ENCODE measurements at places on chromosomes 1 and 21.

DNA sequence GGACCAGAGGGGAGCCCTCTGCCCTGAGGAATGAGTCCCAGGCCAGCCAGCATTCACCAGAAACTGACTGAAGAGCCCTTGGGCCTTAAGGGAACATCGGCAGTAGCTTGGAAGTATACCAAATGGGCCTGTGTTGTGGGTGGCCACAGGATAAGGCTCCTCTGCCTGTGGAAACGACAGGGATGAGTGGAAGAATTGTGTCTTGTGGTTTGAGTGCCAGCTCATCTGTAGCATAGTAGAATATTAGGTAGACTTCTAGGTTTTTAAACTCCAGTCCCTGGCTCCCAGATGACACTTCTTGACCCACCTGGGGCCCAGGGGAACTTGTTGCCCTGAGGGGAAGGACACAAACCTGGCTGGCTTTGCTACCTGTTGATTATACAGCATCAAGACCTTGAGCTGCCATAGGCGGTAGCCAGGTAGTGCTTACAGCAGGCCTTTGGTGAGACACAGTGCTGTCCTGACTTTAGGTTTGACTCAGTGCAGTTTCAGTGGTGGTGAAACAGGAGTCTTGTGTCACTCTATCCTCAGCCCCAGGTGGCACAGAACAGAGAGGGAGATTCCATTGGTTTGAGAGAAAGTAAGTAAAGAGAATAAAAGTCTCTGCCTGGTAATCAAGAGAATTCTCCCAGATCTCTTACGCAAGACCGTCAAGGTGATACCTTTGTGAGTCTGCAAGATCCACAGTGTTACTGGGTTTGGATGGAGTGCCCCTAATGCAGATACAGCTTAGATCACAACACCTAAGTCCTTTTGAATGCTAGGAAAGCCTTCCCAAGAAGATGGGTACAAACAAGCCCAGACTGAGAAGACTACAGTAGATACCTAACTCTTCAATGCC, 50.2 kb downstream of the RABGAP1L start:
- no peak for DNase-seq

GRCh38 chr21:46297338-46298271, 11.5 kb downstream of the YBEY start:
- no peak for DNase-seq

DNA sequence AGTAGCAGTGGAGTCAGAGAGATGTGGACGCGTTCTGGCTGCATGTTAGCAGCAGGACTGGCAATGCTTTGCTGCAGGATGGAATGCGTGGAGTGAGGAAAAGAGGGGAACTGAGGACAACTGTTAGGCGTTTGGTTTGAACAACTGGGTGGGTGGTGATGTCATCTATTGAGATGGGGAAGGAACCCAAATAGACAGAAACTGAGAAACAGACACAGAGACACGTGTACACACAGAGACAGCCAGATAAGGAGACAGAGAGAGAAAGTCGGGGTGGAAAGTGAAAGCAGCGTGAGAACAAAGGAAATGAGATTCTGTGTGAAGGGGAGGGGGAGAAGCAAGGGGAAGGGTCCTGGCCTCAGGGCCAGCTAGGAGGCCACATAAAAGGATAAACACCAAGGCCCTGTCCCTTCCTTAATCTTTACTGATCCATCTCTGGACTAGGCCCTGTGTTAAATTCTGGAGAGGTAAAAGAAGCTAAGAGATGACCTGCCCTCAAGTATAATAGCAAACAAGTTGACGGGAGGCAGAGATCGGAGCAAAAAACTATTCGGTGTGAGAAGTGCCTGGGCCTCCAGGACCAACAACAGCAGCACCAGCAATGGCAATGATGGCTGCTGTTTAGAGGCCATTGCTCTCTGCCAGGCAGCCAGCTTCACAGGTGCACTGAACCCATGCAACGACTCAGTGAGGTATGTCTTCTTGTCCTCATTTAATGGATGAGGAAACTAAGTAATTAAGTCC, 31.6 kb downstream of the VWA5B1 start:
- no peak for DNase-seq

DNA sequence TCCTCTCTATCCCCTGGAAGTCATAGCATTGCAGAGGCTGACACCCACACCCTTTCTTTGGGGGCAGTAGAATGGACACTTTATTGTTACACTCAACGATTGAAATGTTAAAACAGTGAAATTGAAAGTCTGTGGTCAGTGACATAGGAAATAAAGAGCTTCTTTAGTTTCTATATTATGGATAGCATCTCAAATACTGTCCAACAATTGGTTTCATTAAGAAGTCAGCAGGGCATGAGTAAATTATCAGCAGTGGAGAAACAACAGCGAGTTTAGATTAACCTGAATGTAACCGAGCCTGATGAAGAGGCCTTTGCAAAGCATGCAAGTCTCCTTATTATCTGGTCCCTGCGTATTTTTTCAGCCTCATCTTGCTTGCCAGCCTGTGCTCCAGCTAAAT, 350.7 kb downstream of the NTNG1 start:
- no peak for DNase-seq

- no peak for DNase-seq
Measured at GRCh38 chr1:3816331-3817137, 20.2 kb upstream of the LRRC47 start.

DNA sequence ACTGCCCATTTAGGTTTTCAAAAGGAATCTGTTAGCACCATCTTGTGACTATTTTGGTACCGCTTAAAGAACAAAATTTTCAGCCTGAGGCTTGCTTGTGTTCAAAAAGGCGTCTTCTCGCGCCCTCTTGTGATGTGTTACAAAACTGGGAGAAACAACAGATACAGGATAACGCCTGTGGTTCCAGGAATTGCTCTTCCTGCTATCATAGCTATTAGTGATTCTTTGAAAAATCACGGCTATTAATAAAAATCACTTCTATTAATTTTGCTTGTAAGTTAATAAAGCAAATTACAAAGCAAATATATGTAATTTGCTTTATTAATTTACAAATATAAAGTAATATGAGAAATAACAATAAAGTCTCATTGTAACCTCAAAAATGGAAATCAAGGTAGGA, 82.2 kb upstream of the ABCD3 start:
- no peak for DNase-seq

DNA sequence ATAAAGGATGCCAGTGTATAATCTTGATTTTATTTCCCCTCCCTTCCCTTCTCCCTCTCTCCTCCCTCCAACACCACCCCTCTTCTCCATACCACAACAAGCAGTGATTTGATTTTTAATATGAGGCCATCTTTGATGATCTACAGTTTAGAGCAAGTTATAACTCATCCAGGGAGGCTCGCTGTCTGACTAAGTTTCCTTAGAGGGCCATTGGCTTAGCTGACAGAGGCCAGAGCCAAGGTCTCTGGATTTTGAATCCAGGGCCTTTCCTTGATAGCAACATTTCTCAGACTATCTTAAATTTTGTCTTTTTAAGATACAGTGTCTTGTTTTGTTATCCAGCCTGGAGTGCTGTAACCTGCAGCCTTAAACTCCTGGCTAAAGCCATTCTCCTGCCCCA, 431.0 kb upstream of the USP24 start:
- DNase-seq: no peak

DNA sequence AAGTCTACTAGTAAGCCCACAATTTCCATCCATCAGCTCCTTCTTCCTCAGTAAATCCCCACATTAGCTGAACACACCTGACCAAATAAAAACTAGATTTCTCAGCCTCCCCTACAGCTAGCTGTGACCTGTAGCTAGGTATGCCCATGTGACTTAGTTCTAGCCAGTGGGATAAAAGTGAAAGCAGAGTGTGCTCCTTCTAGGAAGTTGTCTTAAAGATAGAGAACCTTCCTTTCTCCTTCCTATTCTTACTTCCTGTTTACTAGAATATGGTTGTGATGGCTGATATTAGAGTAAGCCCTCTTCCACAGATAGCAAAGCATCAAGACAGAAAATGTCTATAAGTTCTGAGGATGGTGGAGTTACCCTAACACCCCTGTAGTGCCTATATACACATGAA, 67.0 kb downstream of the PIK3R3 start:
- DNase-seq: no peak

- DNase-seq: no peak
Measured at GRCh38 chr1:96144636-96145035, 576.9 kb upstream of the PTBP2 start.

DNA sequence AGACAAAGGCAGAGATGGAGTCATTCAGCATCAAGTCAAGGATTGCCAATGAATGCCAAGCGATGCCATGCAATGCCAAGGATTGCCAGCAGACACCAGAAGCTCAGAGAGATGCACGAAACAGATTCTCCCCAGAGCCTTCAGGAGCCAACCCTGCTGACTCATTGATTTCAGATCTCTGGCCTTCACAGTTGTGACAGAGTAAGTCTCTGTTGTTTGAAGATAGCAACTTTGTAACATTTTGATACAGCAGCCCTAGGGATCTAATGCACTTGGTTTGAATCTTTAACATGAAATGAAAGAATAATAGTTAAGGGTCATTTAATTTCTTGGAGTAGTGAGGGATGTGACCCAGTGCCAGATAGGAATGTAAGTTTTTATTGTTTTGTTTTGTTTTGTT, 287.4 kb upstream of the RUNX1 start:
- DNase-seq: no peak

- DNase-seq: no peak
Measured at GRCh38 chr1:204384636-204385352, 25.1 kb upstream of the PLEKHA6 start.

- DNase-seq: no peak
Measured at GRCh38 chr1:180270530-180271271, 40.6 kb downstream of the LHX4 start.

DNA sequence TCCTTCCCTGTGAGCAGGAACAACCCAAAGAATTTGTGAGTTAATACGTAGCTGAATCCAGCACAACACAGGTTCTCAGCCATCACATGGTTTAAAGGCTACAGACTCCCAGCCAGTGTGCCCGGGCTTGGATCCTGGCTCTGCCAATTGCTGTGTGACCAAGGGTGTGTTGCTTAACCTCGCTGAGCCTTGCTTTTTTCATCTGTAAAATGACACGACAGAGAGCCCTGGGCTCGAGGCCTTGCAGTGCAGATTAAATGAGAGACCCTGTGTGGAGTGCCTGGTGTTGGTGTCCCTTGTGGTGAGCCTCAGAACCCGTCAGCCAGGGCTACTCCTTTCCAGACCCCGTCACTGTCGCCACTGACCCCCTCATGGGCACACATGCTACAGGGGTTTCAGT, 39.4 kb downstream of the CHAF1B start:
- DNase-seq: no peak

DNA sequence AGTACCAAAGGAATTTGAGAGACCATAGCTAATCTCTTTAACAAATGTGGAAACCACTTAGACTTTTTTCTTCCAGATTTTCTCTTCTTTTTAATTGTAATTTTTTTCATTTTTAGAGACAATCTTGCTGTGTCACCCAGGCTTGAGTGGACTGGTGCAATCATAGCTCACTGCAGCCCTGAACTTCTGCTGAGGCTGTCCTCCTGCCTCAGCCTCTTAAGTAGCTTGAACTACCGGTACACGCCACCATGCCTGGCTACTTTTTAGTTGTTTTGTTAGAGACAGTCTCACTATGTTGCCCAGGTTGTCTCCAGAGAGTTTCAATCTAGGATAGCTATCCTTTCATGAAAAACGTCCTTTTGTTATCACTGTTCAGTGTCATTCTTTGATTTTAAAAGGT, 15.0 kb downstream of the PRRC2C start:
- no peak for DNase-seq

DNA sequence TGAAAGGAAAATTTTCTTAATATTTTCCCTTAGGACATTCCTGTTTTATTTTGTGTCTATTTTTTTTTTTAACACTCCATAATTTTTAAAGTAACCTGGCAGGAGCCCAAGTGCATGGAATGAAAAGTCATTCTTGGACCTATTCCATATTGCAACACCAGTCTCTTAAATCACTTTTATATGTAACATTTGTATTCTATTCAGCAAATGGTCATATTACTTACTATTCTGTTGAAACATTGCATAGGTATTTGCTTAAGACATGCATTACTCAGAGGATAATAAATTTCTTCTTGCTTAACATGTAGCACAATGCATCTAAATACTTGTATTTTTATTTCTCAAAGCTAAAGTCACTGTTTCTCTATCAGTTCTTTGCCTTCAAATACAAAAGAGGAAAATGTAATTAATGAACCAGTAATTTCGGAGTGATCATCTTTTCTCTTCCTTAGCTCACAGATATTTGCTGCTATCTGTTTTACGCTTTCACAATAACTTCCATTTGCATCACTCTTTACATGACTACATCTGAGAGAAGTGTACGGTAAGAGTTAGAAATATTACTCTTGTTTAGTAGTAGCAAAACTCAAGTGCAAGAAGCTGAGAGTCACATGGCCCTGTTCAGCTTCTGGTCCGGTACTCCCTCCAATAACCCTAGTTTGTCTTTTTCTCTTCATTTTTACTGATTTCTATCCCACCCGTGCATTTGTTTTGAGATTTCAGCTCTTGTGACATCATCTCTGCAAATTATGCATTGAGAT, 394.8 kb downstream of the USP25 start:
- DNase-seq: no peak

DNA sequence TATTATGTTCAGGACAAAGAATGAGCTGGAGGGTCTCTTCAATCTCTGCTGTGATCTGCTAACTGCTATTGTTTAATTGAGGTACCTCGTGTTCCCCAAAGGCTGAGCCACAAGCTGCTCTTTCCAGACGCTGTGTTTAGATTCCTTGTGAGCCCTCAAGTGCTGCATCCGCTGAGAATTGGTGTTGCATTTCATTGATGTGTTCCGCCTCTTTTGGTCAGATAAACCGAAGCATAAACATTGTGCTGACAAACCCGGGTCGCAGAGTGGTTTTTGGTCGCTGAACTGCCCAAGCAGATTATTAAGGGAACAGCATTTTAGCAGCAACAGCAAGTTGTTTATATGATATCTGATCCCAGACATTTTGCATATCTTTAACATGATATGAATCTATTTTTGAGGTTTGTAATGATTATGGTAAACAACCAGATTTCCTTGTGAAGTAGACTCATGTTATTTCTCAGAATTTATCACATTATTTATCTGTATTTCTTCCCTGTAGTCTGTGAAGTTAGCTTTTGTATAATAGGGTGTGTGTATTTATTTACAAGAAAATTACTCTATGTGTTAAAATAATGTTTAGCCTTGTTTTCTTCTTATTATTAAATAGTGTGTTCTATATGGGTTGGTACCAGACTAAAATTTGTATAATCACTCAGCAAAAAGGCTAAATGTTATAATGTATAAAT, 217.2 kb upstream of the C1orf105 start:
- no peak for DNase-seq

GRCh38 chr1:206551296-206551985, 44.1 kb downstream of the RASSF5 start:
- DNase-seq: no peak

- DNase-seq: no peak
Measured at GRCh38 chr1:168135921-168136708, 615 bp downstream of the GPR161 start.

GRCh38 chr1:54325703-54326461, 80.3 kb downstream of the SSBP3 start:
- DNase-seq: no peak

GRCh38 chr1:167616521-167616920, 13.5 kb upstream of the RCSD1 start:
- DNase-seq: no peak

- no peak for DNase-seq
Measured at GRCh38 chr1:23807453-23807852, 6.9 kb upstream of the GALE start.
